ENCODE measurements at places on chromosomes 3 and 15. TPM values are rescaled to one million over a fixed set of nuclear protein-coding genes. Genes with fewer than 3 reads are reported as not detected.

- no peak overlapping the region for H3K27ac ChIP-seq
- DNase-seq: no peak
- H3K27me3 ChIP-seq: no peaks in the 10 kb centered on the region
- H3K36me3 ChIP-seq: peaks cover 11% of the 10 kb centered on the region
- H3K4me1 ChIP-seq: peaks cover 4% of the 10 kb centered on the region
These were observed 4.9 kb downstream of the PLA2G4B start for GRCh38 chr15:41843571-41843970.

- H3K4me1 ChIP-seq: peaks cover 1% of the 10 kb centered on the region
- no peak overlapping the region for H3K27ac ChIP-seq
- no peak for DNase-seq
These were observed 273.9 kb downstream of the PDCD6IP start for GRCh38 chr3:34072297-34072696.

Gene ASB14
- total RNA-seq: not detected

DNA sequence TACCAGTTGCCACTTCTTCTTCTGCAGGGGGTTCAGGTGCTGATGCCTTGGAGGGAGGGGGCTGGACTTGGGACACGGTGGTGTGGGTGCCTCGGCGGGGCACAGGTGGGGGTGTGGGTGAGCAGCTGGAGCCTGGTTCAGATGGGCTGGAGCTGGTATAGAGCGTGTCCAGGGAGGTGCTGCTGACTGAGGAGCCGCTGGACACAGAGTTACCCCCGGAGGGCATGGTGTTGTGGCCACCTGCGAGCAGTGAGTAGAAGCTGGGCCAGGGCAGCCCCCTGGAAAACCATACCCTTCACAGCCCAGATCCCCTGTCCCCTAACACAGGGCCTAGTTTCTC, 4.2 kb downstream of the NCKIPSD start:
- no peak overlapping the region for H3K27ac ChIP-seq
- DNase-seq: no peak
- peaks cover 55% of the 10 kb centered on the region for H3K36me3 ChIP-seq
- H3K4me3 ChIP-seq: no peak overlapping the region
- peaks cover 15% of the 10 kb centered on the region for H3K4me1 ChIP-seq
- no peaks in the 10 kb centered on the region for H3K27me3 ChIP-seq

Gene PRR20G
- not detected for total RNA-seq

DNA sequence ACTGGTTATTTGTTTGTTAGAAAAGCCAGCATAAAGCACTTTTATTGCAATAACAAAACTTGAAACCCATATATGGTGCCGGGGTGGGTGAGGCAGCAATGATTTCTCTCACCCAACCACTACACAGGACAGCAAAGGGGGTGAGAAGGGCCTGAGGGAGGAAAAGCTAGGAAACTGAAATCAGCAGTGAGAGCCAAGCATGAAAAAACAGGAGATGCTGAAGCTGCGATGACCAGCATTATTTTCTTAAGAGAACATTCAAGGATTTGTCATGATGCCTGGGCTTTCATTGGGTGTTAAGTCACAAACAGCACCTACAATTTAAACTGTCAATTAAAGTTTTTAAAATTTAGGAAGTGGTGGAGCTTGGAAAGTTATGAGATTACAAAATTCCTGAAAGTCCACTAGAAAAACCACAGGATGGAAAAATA, 11.9 kb upstream of the TM4SF4 start:
- DNase-seq: no peak
- H3K36me3 ChIP-seq: no peaks in the 10 kb centered on the region
- no peaks in the 10 kb centered on the region for H3K4me1 ChIP-seq

Gene TTC21A
- total RNA-seq: 0.55 TPM

DNA sequence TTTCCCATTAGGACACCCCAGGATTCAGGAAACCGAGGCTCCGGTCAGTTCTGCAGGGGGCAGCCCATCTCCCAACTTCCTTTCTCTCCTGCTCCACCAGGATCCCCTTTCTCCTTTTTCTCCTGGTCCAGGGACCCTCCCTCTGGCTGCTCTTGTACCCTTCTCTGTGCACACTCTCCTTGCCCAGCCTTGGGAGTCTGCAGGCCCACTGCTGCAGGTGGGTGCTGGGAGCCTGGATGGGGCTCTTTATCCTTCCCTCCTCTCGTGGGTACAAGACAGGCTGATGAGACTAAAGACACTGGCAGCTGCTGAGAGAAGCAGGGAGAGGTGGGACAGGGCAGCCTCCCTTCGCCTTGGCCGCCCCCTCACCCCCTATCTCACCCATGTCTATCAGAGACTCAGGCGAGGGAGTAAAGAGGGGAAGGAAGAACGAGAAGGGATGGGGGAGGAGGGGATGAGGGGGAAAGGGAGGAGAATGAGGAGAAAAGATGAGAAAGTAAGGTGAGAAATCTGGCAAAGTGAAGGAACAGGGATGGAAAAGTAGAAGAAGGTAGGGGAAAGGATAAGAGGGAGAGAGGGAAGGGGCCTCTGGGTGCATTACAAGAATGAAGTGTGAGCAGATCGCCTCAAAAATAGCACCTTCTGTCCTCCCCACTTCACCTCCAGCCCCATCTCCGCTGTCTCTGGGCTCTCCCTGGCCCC, 45.2 kb downstream of the ITGA11 start:
- no peak overlapping the region for H3K4me3 ChIP-seq
- DNase-seq: no peak
- no peaks in the 10 kb centered on the region for H3K36me3 ChIP-seq
- peaks cover 19% of the 10 kb centered on the region for H3K4me1 ChIP-seq
- no peaks in the 10 kb centered on the region for H3K27me3 ChIP-seq

- peaks cover 64% of the 10 kb centered on the region for H3K4me1 ChIP-seq
- H3K4me3 ChIP-seq: no peak overlapping the region
- H3K36me3 ChIP-seq: peaks cover 5% of the 10 kb centered on the region
- no peak overlapping the region for H3K27ac ChIP-seq
These were observed 23.1 kb downstream of the SRGAP3 start for GRCh38 chr3:9226326-9226725.

DNA sequence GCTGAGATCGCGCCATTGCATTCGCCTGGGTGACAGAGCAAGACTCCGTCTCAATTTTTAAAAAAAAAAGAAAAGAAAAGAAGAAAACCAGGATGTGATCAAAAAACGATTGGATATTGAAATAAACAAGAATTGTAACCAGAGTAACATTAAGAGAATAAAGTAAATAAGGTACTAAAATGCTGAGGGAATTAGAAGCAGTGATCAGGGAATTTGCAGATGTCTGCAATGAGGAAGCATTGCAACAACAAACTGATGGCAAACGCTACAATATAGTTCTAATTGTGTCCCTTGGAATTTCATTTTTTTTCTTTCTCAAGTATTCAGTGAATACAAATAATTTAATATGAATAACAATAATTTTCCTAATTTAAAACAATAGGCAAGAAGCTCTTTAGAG, 1077.5 kb downstream of the TBL1XR1 start:
- no peaks in the 10 kb centered on the region for H3K36me3 ChIP-seq
- no peaks in the 10 kb centered on the region for H3K4me1 ChIP-seq
- DNase-seq: no peak
- H3K27me3 ChIP-seq: no peaks in the 10 kb centered on the region
